Endothelial cell of umbilical vein (primary cell): ENCODE measurements at places on chromosomes 11 and 22.
A peak's percentile ranks its signal among the peaks of the same experiment; 100 is the strongest.

DNA sequence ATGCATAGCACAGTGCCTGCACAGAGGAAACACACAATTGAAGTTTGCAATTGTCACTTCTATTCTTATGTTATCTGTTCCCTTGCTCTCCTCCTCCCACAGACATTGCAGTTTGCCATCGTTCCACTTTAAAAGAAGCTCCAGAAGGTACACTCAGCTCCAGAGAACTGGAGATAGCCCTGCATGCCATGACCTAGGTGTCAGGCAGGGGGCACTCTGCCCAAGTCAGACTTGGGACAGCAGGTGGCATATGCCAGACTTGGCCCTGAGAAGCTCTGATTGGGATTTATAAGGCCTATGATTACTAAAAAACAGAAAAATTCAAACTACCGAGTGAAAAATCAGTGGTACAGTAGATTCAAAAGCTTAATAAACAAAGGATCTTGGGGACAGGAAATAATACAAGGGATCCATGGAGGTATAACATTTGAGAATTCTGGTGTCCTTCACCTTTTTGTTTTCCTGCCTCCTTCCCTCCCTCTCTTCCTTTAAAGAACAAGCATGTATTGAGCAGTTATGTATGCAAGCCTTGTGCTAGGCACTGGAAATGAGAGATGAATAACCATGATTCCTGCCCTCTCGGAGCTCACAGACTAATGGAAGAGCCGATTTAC lies 40.0 kb downstream of the TENM4 start:
- DNase-seq: no peak

- peak; percentile 63 for DNase-seq
Observed at GRCh38 chr22:43945632-43946383, 9.4 kb upstream of the SAMM50 start.

- no peak for DNase-seq
Observed at GRCh38 chr22:46273432-46274148, 5.8 kb downstream of the TTC38 start.

GRCh38 chr22:28896611-28897010 lies 13.2 kb downstream of the ZNRF3 start:
- no peak for DNase-seq

GRCh38 chr11:134293119-134294113 lies 17.2 kb downstream of the GLB1L3 start:
- DNase-seq: no peak

DNA sequence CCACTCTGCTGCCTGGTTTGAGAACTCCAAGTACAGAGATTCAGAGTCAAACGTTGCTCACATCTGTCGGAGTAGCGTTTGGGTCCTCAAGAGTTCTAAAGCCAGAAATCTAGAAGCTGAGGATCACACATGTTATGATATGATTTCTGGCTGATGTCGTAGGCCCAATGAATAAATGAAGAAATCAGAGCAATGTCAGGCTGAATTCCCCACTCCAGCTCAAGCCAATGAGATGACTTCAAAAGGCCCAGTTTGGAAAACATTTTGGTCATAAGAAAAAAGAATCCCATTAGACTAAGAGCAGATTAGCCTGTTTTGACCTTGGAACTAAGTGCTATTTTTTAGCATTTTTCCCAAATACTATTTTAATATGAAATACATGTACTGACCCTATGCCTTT lies 106.7 kb downstream of the ETS1 start:
- DNase-seq: no peak

GRCh38 chr11:1224491-1225385 lies 1.9 kb downstream of the MUC5B start:
- no peak for DNase-seq

DNA sequence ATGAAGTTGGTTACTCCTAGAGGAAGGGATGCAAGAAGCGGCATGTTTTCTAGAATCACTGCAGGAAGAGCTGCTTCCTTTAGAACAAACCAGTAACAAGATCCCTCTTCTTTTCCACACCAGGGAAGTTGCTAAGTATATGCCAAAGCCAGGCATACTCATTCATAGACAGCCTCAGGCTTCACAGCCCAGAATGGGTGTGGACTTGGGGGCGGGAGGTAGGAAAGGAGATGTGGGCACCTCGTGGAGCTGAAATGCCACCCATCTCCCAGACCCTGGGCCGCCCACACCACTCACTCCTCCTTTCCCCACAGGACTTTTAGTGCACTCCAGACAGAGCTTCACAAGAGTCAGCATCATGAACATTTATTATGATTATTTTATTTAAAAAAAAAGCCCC lies 16.0 kb upstream of the TMEM121B start:
- no peak for DNase-seq

DNA sequence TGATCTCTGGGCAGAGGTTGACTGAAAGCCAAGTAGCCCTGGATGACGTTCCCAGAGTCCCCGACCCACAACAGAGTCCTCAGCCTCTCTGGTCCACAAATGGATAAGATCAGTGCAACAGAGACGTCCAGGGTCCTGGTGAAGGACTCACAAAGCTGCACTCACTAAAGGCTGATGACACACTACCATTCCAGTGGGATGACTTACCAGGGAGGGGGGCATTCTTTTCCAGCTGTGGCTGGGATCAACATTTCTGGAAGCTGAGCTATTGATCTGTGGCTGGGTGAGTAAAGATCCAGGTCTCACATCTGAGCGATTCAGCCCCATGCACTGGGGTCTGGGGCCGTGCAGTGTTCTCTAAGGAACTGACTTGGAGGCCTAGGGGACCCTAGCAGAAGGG lies 296.2 kb downstream of the NTM start:
- no peak for DNase-seq

DNA sequence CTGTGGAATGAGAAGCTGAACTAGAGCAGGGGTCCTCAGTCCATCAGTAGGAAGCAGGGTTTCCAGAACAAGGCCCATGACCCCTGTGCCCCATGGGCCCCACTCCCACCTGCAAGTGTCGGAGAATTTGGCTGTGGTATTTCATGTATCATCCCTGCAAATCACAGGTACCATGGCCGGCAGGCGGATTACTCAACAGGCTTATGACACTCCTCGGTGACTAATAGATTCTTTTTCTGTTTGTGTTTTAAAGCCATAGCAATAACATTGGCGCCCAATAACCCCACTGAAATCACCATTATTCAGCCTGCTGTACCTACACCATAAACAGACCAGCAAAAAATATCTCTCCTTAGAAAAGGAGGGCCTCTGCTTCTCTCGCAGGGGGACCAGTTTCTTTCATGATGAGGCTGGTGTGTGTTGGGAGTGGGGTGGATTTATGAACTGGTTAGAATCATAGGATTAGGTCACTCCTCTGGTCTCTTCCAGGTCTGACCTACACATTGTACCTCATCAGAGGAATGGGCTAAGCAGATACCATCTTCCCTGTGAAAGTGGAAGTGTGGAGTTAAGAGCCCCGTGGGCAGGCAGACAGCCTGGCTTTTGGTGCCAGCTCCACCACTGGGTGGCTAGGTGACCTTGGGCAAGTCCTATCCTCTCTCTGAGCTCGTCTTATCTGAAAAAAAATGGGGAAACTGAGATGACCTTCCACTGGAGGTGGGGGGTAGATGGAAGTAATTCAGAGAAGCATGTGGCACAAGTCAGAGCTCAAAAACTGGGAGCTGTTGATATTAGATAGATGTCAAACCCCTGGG lies 60.2 kb upstream of the WNT11 start:
- DNase-seq: no peak

DNA sequence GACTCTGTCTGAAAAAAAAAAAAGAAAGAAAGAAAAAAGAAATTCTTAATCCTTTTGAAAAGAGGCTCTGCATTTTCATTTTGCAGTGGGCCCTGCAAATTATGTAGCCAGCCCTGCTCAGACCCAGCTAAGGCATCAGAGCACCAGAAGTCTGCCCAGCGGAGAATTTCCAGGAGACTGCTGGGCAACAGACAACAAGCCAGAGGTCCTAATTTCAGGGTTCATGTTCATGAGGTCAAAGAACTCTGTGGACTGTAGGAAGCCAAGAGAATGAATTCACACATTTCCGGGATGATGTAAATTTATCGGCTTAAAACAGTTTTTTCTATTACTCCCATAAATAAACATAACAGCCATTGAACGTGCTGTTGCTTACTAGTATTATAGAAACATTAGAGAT lies 14.8 kb upstream of the RTCB start:
- no peak for DNase-seq

DNA sequence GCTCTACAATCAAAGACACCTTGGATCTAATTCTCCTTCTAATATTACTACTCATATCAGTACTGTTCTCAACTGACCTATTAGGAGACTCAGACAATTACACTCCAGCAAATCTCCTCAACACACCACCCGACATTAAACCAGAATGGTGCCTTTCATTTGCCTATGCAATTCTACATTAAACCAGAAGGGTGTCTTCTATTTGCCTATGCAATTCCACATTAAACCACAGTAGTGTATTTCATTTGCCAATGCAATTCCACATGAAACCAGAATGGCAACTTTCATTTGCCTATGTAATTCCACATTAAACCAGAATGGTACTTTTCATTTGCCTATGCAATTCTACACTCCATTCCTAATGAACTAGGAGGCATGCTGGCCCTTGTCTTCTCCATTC lies 15.3 kb upstream of the APOL3 start:
- no peak for DNase-seq

GRCh38 chr11:94997437-94997836 lies 23.9 kb downstream of the KDM4D start:
- no peak for DNase-seq

DNA sequence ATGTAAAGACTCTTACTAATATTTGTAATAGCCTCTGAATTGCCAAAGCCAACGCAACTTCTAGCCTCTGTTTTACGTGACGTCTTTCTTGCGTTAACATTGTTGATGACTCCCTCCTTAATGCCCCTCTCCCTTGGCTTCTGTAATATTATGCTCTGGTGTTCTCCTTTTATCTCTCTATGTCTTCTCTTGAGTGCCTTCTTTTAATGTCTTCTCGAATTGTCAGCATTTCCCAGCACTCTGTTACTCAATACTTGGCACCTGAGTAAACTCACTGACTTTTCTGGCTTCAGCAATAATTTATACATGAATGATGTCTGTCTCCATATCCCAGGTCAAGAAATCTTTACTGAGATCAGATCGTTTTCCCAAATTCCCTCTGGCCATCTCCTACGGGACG lies 68.5 kb upstream of the DDI1 start:
- no peak for DNase-seq

DNA sequence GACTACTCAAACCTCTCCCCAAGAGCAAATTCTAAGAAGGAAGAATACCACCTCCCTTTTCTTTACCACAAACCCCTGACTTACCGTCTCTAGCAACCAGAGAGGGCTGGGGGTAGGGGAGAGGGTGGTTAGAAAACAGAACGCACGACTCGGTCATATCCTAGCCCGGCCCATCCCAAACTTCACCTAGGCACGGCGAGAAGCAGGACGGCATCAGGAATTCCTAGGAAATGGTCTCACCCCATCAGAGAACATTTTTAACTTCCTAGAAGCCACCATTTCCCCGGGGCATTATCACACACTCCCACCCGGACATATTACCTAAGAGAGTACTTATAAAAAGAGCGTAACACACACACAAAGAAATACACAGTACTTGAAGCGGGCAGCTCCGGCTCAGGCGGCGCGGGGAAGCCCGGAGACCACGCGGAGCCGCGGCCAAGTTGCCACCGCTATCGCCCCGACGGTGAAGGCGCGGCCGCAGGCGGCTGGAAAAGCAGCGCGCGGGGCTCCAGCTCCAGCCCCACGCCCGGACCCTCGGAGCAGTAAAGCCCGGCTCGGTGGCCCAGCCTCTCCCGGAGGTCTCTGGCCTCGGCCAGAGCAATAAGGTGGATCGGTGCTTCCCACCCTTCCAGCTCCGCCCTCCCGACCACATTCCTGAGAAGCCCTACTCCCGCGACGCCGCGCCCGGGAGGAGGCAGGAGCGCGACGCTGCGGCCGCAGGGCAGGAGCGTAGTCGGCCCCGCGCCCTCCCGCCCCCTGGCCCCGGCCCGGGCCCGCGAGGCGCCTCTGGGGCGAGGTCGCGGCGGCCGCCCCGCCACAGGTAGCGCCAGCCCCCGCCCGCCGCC lies 878 bp downstream of the RRAS2 start:
- DNase-seq: peak; percentile 65

- no peak for DNase-seq
Observed at GRCh38 chr11:15113381-15113780, 1.3 kb upstream of the INSC start.

GRCh38 chr22:23836281-23836680 lies 2.5 kb downstream of the DERL3 start:
- DNase-seq: no peak

GRCh38 chr11:19110295-19110694 lies 6.7 kb upstream of the ZDHHC13 start:
- peak; percentile 24 for DNase-seq

- no peak for DNase-seq
Observed at GRCh38 chr11:33874433-33874832, 17.4 kb downstream of the LMO2 start.

DNA sequence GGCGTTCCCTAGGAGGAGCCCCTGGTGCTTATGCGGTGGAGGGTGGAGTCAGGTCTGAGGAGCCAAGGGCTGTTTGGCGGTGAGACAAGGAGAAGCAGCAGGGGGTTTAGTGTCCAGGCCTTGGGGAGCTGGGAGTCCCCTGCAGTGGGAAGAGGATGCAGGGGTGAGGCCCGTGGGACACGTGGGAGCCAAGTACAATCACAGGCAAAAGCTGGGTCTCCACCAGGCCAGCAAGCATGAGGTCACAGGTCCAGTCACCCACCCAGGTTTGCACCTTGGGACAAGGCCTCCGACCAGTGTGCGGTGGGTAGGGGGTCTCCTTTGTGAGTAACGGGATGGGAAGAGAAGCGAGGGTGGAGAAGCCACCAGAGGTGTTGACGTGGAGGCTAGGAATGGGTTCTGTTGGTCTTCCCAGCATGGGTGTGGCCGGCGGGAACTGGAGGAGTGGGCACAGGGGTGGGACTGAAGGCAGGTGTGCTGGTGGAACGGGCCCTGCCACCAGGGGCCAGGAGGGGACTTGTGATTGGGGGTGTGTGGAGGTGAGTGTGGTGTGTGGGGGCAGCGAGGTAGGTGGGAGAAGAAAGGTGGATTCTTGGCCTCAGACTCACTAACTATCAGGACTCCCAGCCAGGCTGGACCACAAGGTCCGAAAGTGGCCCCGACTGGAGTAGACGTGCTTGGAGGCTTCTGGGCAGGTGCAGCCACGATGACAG lies 953.6 kb downstream of the TBC1D22A start:
- DNase-seq: no peak

GRCh38 chr22:32961497-32961896 lies 96.7 kb downstream of the SYN3 start:
- no peak for DNase-seq

DNA sequence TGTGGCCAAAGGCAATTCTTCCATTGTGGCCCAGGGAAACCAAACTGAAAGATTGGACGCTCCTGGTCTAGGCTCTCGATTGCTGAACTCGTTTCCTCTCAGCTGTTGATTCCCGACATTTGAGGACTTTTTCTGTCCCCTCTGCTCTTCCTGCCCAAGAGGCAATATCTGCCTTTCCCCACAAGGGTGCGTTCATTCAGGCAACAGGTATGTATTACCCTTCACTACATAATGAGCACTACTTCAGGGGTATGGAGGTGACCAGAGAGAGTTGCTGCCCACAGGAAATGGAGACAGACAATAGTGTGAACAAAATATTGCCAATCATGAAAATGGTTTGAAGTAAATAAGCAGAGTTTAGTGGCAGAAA lies 8.2 kb downstream of the PTH start:
- DNase-seq: peak; percentile 16

GRCh38 chr11:90556606-90557005 lies 333.8 kb upstream of the CHORDC1 start:
- no peak for DNase-seq
